ENCODE measurements at places on chromosomes 16 and 17.

DNA sequence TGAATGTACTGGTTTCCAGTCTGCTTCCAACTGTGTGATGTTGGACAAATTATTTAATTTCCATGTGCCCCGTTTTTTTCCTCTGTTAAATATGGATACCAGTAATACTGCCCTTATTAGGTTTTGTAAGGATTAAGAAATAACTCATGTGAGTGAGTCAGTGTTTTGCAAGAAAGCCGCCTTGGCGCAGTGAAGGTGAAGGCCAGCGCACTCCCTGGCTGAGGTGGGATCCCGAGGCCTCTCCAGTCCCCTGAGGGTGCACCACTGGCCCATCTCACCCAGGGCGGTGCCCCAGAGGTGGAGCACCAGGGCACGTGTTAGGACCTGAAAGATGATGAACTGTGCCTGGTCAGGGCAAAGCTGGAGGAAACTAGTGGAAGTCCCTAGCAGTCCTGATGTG, 43.5 kb downstream of the PHKB start:
- DNase-seq = no peak

DNA sequence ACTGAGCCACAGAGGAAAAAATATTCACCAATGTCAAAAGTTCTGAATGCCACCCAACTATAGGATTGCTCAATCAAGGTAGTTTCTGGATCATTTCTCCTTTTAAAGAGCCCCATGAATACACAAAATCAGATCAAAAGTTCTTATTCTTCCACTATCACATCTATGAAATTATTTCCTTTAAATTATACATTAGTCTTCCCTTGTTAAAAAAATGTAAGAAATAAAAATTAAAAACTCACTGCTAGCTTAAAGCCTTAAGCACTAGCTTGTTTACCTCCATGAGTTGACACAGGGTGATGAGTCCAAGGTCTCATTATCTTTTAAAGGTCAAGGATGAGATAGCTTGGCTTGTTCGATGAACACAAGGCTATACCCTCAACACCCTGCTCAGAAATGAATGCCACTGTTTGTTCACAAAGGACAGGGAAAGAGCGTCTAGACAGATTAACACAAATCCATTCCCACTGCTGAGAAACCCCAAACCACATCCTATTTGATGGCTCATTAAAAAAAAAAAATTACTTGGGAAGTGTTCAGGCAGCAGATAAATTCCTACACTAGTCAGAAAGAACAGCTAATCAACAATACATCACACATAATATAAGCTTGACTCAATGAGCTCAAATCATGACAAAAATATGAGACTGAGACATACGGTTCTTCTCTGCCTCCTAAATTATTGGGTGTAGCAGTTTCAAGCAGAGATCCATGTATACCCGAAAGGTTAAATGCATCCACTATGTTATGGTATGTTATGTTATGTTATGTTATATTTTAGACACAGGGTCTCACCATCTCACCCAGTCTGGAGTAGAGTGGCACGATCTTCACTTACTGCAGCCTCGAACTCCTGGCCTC, 118.9 kb downstream of the PARN start:
- no peak for DNase-seq

DNA sequence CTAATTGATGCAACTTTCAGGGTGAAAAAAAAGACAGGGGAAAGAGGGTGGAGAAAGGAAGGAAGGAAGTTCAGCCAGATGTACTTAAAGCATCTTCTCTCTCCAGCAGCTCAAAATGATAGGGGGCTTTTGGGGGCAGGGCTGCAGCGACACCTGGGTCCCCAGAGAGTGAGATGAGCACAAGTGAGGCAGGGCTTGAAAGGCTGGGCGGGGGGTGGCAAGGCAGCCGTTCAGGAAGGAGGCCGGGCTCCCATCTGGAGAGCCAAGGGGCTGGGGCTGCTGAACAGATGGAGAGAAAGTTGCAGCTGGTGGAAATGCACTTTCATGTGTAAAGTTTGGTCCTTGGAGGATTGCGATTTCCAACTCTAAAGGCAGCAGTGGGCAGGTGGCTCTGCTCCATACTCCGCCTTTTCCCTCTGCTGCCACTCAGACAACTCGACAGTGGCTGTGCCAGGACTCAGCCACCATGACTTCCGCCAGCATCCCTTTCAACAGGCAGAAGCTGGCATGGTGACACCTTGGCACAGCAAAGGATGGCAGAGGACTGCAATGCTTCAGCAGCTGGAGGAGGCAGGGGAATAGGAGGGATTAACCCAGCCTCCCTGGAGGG, 7.7 kb downstream of the SLC35B1 start:
- DNase-seq = no peak

DNA sequence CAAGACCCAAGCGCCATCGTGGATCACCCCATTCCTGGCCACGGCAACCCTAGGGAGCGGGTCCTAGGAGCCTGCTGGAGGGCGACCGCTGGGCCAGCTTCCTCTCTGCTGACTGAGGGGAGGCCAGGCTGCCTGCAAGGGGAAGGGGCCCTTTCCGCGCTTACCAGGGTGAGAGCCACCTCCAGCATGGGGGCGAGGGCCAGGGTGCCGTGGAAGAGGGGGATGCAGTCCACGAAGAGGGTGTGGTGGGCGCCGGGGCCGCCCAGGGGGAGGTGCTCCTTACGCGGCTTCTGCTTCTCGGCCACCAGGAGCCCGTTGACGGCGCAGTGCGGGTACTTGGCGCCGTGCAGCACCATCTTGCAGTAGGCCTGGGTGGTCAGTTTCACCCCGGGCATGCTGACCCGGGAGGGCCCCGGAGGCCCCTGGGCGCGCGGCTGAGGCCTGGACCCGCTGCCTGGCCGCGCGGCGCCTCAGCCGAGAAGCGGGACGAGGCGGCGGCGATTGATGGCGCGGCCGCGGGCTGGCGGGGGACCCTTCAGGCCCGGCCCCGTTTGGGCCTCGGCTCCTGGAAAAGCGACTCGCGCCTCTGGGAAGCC, 345 bp downstream of the EMC8 start:
- peak; percentile 37 for DNase-seq

DNA sequence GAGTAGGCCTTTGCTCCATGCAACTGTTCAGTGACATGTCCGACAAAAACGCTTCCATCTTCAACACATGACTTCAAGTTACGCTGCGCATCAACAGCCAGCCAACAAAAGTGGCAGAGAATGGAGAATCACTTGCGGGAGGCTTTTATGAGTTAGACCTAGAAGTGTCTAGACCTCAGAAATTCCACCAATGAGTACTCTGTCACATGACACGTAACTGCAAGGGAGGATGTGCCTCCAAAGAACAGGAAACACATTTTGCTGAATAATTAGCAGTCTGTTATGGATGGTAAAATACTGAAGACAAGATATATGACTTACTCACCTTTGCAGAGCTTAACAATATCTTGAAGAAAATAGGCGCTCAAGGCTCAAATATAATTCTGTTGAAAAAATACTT, 62.1 kb downstream of the MYO1D start:
- DNase-seq = no peak

- DNase-seq = no peak
Observed at GRCh38 chr17:9028202-9028987, 7.1 kb downstream of the NTN1 start.

- DNase-seq = peak; percentile 22
Observed at GRCh38 chr17:82100502-82101298, 2.7 kb upstream of the FASN start.

DNA sequence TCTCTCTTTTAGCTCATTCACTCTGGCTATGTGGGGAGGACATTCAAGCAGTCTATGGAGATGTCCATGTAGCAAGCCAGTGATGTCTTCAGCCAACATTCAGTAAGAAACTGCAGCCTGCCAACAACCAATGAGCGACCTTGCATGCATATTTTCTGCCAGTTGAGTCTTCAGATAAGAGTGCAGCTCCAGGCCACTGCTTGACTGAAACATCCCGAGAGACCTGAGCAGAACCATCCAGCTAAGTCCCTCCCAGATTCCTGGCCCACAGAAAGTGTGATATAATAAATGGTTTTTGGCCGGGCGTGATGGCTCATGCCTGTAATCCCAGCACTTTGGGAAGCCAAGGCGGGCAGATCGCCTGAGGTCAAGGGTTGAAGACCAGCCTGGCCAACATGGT, 10.5 kb upstream of the C17orf58 start:
- no peak for DNase-seq

- no peak for DNase-seq
Observed at GRCh38 chr17:17443173-17443572, 33.6 kb upstream of the MED9 start.

DNA sequence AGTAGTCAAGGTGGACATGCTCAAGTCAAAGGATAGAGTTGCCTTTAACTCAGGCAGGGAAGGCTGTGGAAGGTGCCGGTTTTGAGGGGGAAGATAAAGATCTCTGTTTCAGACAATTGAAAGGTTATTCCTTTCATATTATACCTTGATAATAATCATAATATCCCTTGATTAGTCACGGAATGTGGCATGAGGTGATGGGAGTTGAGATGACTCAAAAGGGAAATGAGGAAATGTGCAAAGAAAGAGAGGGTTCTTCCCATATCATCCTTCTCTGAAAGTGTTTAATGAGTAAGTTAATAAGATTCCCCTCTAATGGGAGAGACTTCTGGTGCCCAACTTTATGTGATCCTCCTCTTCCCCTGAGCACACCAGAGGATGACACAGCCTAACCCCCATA, 43.1 kb upstream of the HS3ST2 start:
- no peak for DNase-seq

DNA sequence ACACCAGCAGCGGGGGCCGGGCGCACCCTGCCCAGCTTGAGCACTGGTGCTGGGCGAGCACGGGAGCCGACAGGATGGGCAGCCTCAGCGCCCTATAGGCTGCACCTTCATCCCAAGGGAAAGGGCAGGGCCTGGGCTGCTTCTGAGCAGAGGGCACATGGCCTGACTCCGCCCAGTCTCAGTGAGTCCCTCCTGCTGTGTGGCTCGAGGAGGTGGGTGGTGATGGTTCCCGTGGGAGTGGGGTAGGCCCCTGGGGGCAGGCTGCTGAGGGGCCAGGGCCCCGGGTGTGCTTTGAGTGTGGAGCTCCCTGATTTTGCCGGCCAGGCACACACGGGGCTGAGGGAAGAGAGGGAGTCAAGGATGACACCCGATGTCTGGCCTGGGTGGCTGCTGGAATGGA, 37.9 kb downstream of the TSC2 start:
- DNase-seq = peak; percentile 70

DNA sequence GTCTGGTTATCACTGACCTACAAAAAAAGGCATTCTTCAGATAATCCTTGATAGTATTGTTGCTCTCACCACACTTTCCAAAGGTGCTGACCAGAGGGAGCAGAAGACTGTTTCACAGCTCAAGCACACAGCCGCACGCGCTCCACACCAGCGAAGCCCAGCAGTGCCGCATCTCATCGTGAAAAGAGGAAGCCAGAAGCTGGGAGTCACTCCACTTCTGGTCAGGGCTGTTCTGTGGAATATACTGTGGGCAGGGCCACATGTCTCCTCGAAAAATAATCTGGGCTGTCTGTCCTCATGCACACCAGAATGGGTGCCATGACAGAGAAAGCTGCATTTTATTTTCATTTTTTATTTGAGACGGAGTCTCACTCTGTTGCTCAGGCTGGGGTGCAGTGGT, 7.3 kb upstream of the PRSS36 start:
- DNase-seq = no peak
